Stimulated activated CD4-positive, alpha-beta T cell treated with anti-CD3 and anti-CD28 coated beads, Interleukin-2, amount 100 ng/mL, for 24 hours (primary cell): ENCODE measurements at places on chromosomes 6 and 20.

DNA sequence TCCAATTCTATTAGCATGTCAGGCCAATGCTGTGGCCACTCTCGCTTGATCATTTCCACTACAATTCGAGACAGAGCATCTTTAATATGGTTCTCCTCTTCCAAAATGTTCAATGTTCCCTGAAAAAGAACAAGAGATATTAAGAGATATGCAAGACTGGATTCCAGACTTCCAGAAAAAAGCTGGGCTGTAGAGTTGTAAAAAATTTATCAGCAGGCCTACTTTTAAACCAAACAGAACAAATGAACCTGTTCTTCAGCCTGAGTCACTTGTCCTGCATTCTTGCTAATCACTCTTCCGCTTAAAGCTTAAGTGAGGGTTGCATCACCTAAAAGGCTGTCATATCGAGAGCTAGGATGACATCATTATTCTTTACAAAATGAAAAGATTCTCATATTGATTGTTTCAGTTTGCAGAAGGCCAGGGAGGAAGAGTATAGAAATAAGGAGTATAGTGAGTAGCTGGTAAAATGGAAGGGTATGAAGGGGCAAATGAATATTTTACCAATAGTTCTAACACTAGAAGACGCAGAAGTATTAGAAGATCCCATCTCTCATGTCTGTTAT is 4.9 kb downstream of the XPO5 start:
- no peak for DNase-seq

DNA sequence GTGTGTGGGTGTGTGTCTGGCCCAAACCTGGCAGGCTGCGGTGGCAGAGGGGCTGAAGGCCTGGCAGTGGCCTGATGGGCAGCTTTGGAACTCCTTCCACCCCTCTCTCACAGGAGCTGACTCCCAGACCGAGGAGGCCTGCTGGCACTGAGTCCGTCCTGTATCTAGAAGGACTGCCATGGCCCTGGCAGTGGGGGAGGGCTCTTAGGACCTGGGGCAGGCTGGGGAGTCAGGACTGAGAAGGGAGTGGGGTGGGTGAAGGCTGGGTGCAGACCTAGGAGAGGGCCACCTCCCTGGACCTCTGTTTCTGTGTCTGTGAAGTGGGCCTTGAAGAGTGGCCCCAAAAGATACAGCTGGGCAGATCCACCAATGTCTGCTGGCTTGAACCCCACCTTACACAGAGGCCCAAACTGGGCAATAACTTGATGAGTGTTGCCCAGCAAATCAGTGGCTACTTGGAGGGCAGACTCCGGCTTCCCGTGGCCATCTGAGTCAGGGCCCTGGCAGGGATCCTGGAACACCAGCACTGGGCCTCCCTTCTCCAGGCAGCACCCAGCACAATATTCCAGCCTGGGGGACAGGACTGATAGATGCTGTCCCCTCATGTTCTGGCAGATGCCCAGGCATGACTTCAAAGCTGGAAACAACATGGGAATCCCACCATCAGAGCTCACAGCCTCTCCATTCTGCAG is 46.7 kb upstream of the BLCAP start:
- no peak for DNase-seq

GRCh38 chr6:41470331-41471063 is 75.7 kb upstream of the FOXP4 start:
- no peak for DNase-seq

GRCh38 chr20:57396212-57396983 is 5.2 kb downstream of the RBM38 start:
- DNase-seq: no peak

GRCh38 chr6:31730631-31731086 is 1.6 kb upstream of the DDAH2 start:
- DNase-seq: no peak

DNA sequence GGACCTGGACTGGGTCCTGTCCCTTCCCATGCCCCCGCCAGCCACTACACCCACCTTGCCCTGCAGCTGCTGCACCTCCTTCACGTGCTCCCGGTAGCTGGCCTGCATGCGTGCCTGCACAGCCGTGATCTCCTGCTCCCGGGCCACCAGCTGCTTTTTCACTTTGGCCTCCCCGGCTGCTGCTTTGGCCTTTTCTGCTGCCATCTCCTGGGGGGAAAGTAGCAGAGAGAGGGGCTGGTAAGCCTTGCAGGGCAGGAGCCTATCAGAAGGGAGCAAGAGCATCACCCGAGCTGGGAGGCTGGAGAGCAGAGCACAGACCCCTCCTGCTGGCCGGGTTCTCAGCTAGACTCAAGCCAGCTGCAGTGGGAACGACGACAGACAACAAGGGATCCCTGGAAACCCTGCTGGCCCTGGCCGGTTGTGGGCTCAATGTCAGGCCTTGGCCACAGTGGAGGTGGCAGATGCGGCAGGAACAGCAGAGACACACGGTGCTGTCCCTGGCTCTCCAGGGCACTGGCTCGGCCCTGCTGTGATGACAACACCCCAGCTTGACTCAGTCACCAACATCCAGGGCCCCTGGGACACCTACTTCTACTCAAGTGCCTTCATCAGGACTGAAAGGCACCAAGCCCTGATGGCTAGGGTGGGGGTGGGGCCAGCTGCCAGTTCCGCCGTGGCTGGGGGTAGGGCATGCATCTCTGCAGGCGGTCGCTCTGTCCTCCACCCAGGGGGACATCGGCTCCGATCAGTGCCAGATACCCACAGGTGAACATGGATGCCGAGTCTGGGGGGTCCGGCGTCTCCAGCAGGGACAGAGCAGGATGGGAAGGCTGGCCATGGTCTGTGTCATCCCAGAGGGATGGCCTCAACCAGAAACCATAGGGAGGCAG is 45.3 kb downstream of the RRBP1 start:
- DNase-seq: no peak

- no peak for DNase-seq
Measured at GRCh38 chr6:113281431-113281830, 575.7 kb upstream of the MARCKS start.

GRCh38 chr20:34831936-34832335 is 6.5 kb upstream of the NCOA6 start:
- no peak for DNase-seq

DNA sequence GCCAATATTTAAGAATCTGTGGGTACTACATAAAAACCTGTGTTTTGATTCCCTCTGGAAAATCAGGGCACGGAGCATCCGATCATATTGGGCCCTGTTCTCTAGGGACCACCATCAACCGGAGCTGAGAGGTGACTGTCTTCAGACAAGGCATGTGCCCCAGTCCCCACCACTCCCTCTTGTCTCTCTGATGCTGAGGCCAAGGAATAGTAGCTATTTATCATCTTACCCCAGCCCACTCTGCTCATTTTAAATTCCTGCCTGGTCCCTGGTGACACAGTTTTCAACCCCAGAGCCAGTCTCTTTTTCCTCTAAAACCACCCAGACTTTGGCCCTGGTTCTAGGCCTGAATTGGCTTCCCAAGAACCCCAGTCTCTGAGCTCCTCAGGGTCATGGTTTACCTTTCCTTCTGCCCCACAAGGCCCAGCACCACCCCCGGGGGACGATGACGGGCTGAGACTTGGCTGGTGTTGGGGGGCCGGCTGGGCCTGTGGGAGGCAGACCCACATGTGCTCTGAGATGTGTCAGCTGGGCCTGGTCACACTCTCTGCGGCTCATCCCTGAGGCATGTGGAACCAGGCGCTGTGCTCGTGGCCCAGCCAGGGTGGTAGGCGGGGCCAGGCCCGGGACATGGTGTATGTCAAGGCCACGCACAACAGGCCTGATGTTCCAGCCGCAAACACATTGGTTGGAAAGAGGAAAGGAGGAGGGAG is 114.4 kb downstream of the CEBPB start:
- DNase-seq: no peak

GRCh38 chr6:23524548-23524947 is 601.5 kb upstream of the NRSN1 start:
- DNase-seq: no peak

DNA sequence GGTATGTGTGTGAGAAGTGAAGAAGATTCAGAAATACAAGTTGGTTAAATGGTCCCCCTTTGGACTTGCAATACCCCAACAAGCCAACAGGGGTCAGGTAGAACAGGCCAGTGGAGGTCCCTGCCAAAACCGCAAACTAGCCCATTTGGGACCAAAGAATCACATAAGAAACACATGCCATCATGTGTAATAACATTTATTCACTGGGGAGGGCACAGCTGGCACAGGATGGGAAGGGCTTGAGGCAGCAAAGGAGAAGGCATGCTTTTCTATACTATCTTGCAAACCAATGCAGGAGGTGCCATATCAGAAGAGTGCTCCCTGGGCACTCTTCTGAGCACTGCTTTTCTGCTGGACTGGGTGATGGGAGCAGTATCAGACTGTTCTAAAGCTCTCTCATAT is 116.1 kb upstream of the TRAF3IP2 start:
- peak; percentile 53 for DNase-seq

DNA sequence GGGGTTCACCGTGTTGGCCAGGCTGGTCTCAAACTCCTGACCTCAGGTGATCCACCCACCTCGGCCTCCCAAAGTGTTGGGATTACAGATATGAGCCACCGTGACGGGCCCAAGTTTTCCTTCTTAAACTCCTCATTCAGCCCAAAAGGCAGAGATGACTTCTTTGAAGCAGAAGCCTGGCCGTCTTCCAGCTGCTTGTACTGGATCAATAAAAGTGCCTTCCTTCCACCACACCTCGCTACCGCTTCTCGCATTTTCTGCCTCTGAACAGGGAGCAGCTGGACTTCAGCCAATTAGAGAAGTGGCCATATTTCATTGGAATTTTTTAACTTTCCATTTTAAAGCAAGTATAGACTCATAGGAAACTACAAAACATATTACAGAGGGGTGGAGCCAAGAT is 241.1 kb downstream of the PREX1 start:
- no peak for DNase-seq

DNA sequence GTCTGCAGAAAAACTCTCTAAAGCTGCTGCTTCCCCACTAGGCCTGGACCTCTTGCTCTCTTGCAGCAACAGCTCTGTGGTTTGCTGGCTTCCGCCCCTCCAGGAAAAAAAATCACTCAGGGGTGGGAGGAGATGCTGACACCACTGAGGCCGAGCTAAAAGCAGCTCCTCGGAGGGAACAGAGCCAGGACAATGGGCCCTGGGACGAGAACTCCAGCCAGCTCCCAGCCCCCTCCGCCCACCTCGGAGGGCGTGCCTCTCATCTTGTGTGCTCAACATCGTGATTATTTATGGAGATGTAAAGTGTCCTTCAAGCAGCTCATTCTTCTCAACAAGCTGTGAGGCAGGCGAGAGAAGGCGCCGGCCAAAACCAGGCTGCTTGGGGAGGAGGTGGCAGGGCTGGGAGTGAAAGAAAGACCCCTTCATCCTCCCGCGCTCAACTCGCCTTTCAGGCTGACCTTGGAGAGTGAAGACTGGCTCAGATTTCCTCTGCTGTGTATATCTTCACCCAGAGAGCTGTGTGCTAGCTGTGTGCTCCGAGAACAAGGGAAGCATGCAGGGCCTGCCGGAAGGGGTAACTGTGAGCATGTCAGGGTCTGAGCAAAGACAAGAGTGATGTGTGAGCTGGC is 53.5 kb upstream of the LRFN2 start:
- DNase-seq: peak; percentile 3

- no peak for DNase-seq
Measured at GRCh38 chr6:75531174-75531573, 37.6 kb upstream of the FILIP1 start.

DNA sequence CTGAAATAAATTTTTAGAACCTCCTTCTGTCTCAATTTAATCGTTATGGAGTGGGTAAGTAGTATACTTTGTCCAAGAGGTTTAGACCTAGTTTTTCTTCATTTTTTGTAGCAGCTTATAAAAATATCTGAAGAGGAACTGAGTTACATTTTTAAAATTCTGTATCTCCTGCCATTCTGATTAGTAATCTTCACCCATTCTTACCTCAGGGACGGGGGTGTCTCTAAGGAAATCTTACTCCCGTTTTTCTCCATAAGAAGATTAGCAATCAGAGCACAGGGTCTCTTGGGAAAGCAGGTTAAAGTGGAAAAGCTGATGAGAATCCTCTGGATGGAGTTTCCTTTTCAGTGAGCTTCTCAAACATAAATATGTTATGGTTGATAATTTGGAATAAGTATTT is 259.3 kb upstream of the FAM83B start:
- DNase-seq: no peak

DNA sequence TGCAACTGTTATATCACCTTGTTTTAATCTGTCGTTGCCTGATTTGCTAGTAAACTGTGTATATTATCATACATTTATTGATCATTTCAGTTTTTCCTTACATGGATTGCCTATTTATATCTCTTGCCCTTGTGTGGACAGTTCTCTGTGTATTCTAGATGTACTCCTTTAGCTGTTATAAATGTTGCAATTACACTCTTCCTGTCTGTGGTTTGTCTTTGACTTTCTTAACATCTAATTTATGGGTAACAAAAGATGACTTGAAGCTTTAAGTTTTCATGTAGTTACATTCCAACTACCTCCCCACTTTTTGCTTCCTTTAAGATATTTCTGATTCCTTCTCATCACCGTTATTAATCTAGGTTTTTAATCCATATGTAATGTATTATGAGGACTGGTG is 22.6 kb downstream of the PLCB1 start:
- DNase-seq: no peak

GRCh38 chr6:43454290-43454695 is 1.1 kb downstream of the DLK2 start:
- DNase-seq: peak; percentile 82
